ENCODE measurements at places on chromosomes 2 and 18.

GRCh38 chr2:85844486-85844885 is 44.3 kb downstream of the ST3GAL5 start:
- DNase-seq = no peak

- no peak for DNase-seq
Observed at GRCh38 chr2:8573234-8573941, 108.5 kb upstream of the ID2 start.

- DNase-seq = no peak
Observed at GRCh38 chr18:52451851-52452250, 111.9 kb downstream of the DCC start.

DNA sequence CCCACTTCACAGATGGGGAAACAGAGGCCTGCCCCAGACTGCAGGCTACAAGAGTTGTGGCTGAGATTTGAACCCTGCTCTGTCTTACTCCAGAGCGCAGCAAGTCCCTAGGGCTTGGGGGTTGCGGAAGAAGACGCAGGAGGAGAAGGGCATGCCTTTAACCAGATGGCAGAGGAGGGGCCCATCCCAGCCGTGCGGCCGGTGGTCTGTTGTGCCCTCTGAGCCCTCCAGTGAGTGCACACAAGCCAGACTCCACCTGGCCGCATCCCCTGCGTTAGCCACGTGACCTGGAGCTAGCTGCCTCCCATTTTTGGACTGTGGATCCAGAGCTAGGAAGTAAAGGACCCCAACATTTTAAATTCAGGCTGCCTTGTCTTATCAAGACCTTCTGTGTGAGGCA is 2.8 kb downstream of the KCNIP3 start:
- DNase-seq = no peak

GRCh38 chr2:226325526-226325925 is 474.1 kb downstream of the IRS1 start:
- DNase-seq = no peak

- no peak for DNase-seq
Observed at GRCh38 chr2:215367662-215368492, 56.0 kb downstream of the ATIC start.

DNA sequence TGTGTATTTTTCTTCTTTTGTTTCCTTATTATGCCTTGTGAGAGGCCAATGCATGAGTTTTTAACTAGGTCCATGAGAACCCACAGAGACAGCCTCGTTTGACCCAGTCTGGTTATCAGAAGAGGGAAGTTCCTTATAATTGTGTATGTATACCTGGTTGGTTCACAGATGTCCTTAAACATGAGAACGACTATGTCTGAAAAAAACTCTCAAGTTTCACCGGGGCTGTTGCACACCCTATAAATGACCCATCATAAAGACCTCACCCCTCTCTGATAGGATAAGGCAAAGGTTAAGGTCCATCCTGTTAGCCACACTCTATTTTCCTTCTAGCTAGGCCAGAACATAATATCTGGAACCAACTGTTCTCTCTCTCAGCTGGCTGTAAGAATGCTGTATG is 42.7 kb upstream of the MSH2 start:
- DNase-seq = no peak

GRCh38 chr2:135056790-135057189 is 4.7 kb downstream of the RAB3GAP1 start:
- no peak for DNase-seq

All from H1 (cell line).